ENCODE measurements at places on chromosomes 7 and 10. TPM values are rescaled to one million over a fixed set of nuclear protein-coding genes. Genes with fewer than 3 reads are reported as not detected.

CPA5 gene
- under 0.01 TPM for total RNA-seq

ELN gene
- total RNA-seq = 2.2 TPM

TMEM196 gene
- total RNA-seq = not detected

DNA sequence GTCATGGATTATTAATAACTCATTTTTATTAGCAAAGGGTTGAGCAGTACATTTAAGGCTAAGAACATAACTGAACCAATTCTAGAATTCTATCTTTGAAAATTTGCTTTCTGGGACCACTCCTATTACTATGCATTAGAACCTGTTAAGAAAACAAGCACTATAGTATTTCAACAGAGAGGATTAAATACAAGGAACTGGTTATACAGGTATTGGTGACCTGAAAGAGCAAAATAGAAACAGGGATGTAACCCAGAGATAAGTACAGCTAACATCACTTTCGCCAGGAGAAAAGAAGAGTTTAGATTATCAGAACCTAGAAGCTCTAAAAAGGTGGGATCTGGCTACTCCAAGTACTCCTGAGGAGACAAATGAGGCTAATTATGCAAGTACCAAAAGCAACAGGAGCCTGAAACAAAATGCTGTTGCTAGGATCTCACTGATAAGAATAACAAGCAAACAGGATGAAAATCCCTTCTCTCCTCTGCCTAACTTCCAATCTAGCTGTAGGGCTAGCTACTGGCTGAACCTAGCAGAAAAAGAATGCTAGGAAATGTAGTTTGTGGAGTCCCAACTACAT lies 32.1 kb upstream of the ELAPOR2 start:
- no peaks in the 10 kb centered on the region for H3K36me3 ChIP-seq
- H3K4me1 ChIP-seq = no peaks in the 10 kb centered on the region
- H3K27me3 ChIP-seq = no peaks in the 10 kb centered on the region
- H3K4me3 ChIP-seq = no peak overlapping the region
- no peak for DNase-seq
- no peak overlapping the region for H3K27ac ChIP-seq

DNA sequence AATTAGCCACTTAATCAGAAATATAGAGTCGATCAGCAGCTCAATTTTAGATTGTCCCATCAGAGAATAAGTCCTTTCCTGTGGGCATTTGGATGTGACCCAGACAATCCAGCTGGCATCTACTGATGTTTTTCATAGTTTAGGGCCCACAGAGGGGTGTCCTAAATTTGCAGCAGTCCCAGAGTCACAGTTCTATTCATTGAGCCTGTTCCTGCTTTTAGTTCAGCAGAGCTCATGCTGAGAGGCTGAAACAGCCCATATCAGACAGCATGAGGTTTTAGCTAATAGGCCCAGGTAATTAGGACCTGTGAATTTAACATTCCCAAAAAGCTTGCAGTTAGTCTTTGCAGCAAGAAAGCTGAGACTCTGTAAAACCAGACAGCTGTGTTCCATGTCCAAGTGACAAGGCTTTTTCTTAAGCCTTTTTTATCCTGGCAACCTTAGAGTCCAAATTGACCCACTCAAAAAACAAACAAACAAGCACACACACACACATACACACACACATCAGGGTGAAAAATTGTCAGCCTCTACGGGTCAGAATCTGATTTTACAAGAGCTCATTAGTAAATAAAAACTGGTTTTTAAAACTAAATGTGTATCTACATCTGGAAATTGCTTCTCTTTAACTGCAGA lies 33.7 kb downstream of the ANKIB1 start:
- H3K27me3 ChIP-seq = no peaks in the 10 kb centered on the region
- H3K4me1 ChIP-seq = peaks cover 2% of the 10 kb centered on the region
- no peaks in the 10 kb centered on the region for H3K36me3 ChIP-seq
- no peak overlapping the region for H3K27ac ChIP-seq
- H3K4me3 ChIP-seq = no peak overlapping the region

GRCh38 chr10:16583382-16583781 lies 61.7 kb upstream of the C1QL3 start:
- H3K27me3 ChIP-seq = no peaks in the 10 kb centered on the region
- no peak for DNase-seq
- H3K36me3 ChIP-seq = no peaks in the 10 kb centered on the region

GRCh38 chr7:137771273-137771672 lies 75.5 kb downstream of the DGKI start:
- no peaks in the 10 kb centered on the region for H3K27me3 ChIP-seq
- DNase-seq = peak; percentile 24
- peaks cover 18% of the 10 kb centered on the region for H3K4me1 ChIP-seq
- no peaks in the 10 kb centered on the region for H3K36me3 ChIP-seq
- H3K4me3 ChIP-seq = no peak overlapping the region

DNA sequence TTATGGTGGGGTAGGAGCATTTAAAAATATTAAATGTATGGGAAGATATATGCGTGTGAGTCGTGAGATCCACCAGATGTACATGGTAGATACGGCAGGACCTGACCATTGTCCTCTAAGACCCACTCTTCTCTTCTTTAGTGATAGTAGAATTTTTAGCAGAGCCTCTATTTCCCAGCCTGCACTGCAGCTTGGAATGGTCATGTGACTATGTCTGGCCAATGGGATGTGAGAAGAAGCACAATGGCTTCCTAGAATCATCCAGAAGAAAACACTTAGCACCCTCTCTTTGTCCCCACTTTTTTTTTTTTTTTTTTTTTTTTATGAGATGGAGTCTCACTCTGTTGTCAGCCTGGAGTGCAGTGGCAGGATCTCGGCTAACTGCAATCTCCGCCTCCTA lies 86.6 kb upstream of the CYTH3 start:
- no peak overlapping the region for H3K4me3 ChIP-seq
- H3K27ac ChIP-seq = no peak overlapping the region
- no peak for DNase-seq
- H3K4me1 ChIP-seq = no peaks in the 10 kb centered on the region
- H3K36me3 ChIP-seq = no peaks in the 10 kb centered on the region
- H3K27me3 ChIP-seq = no peaks in the 10 kb centered on the region

DNA sequence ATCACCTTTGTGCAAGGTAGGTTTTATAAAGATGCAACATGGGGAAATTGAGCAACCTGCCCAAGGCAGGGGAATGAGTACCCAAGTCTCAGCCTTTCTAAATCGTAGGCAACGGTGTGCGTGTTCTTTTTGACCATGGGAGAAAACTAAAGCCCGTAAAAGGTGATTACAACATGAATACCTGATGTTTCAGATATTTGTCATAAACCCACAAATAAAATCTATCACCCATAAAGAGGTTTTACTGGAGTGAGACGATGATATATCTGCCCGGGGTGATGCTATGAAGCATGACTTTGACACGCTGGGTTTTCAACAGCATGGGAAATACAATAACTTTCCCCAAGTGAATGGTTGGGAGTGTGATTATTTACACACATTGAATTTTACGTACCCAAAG lies 406.3 kb upstream of the KLF6 start:
- no peak overlapping the region for H3K4me3 ChIP-seq
- H3K27me3 ChIP-seq = no peaks in the 10 kb centered on the region
- DNase-seq = no peak

- DNase-seq = peak; percentile 6
- no peak overlapping the region for H3K4me3 ChIP-seq
- H3K27ac ChIP-seq = no peak overlapping the region
- peaks cover 34% of the 10 kb centered on the region for H3K4me1 ChIP-seq
These were observed 12.2 kb upstream of the SVIL start for GRCh38 chr10:29646960-29647461.

DNA sequence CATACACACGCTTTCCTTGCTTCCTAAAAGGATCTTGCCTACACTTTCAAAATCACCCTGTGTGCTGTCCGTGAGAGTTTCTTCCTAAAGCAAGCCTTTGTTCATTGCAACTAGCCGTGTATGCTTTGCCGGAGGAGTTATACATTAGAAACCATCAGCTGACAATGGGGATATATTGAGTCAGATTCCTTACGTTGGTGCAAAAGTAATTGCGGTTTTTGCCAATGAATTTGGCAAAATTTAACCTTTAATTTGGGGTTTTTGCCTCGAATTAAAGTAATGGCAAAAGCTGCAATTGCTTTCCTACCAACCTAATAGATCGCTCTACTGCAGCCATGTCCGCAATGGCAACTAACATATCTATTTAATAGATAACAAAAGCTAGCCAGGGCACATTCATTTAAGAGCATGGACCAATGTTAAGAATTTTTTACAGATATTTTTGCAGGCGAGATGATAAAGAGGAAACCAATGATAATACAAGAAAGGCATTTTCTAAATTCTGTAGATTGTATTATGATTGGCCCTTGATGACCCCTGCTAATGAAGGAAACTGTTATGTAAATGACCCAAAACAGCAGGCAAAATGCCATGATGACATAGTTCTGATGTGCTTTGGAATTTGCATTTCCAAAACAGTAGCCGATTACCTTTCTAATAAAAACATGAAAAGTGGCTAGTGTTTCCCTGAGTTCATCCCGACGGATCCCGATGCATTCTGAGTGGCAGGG lies 184.8 kb upstream of the NRP1 start:
- no peak for DNase-seq
- H3K4me3 ChIP-seq = no peak overlapping the region
- H3K4me1 ChIP-seq = no peaks in the 10 kb centered on the region
- H3K36me3 ChIP-seq = no peaks in the 10 kb centered on the region
- no peaks in the 10 kb centered on the region for H3K27me3 ChIP-seq

All from IMR-90 (cell line).